NCI-H2081 (cell line): ENCODE measurements at places on chromosomes 3 and 15.

- DNase-seq, result peak; percentile 19
Measured at GRCh38 chr3:149472030-149472797, 2.3 kb upstream of the TM4SF4 start.

- DNase-seq, result no peak
Measured at GRCh38 chr15:41483519-41483918, 10.2 kb upstream of the ITPKA start.

DNA sequence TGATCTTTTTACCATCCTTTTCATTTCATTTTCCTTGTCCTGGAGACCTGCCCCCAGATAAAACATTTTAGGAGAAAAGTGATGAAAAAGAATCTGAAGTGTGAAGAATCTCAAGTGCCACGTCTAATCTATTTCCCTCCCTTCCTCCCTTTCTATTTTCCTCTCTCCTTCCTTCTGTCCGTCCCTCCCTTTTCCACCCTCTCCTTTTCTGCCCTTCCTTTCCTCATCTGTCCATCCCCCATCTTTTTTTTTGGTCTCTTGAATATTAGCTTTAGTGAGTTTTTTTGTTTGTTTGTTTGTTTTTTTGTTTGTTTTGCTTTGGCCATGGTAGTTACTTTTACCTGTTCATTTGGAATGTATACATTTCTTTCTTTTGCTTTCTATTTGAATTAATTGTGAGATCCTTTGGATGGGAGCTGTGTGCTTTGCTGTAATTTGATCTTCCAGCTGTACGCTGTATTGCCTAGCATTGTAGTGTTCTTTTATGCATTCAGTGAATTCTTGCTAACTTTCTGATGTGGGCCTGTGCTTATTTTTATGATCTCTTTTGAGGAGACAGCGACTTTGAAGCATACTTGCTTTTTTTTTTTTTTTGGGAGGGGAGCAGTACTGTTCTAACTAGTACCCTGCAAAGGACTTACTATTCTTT lies 19.2 kb downstream of the CDIN1 start:
- peak; percentile 48 for DNase-seq

DNA sequence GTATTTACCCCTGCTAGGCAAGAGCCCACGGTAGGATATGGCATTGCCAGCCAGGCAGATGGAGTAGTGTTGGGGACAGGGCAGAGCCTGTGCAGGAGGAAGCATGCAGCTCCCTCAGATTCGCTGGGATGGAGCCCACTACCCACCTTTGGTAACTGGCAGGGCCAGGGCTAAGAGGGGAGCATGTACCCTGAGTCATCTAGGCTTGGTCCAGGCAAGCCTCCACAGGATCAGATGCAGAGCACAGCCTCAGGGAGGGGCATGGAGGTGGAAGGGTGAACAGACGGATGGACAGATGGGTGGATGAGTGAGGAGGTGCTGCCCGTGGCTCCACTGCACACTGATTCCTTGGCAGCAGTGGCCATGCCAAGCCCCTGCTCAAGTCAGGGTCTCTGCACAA lies 33.0 kb downstream of the IL20RB start:
- DNase-seq, result no peak

DNA sequence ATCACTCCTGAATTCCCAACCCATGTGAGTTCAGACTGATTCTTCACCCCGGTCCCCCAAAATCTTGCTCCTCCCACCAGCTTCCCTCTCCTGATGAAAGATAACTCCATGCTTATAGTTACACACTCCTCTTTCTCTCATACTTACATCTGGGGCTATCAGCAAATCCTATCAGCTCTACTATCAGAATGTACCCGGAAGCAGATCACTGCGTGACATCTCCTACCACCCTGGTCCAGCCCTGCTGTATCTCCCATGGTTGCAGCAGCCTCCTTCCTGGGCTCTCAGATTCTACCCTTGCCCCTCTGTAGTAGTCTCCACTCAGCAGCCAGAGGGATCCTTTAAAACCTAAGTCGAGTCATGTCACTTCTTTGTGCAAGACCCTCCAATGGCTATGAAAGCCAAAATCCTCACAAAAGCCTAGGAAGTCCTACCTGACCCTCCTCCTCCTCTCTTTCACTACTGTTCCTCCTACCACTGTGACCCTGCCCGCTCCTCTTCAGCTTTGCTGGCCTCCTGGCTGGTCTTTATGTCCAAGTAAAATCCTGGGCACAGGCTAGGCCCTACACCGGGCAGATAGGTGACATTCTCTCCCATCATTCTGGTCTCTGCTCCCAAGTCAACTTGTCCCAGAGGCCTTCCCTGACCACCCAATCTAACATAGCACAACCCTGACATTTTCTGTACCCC lies 16.2 kb downstream of the XIRP1 start:
- no peak for DNase-seq

- no peak for DNase-seq
Measured at GRCh38 chr3:76199382-76199781, 414.0 kb upstream of the ZNF717 start.

- DNase-seq, result peak; percentile 50
Measured at GRCh38 chr3:193788189-193788991, 195.4 kb downstream of the OPA1 start.

GRCh38 chr3:195411836-195412235 lies 31.0 kb downstream of the ACAP2 start:
- no peak for DNase-seq
